Stimulated activated CD8-positive, alpha-beta memory T cell treated with anti-CD3 and anti-CD28 coated beads, Interleukin-7, amount 100 ng/mL, for 24 hours (primary cell): ENCODE measurements at places on chromosomes 13 and 19.

GRCh38 chr19:35115177-35115951 lies at the start of gene FXYD3:
Gene FXYD3, plus strand, starts transcription at chr19:35115823. Its CDS starts 3,554 bp downstream, at chr19:35119377.
- no peak for DNase-seq

GRCh38 chr13:58056426-58056825 lies 424.9 kb downstream of the PCDH17 start:
- no peak for DNase-seq

DNA sequence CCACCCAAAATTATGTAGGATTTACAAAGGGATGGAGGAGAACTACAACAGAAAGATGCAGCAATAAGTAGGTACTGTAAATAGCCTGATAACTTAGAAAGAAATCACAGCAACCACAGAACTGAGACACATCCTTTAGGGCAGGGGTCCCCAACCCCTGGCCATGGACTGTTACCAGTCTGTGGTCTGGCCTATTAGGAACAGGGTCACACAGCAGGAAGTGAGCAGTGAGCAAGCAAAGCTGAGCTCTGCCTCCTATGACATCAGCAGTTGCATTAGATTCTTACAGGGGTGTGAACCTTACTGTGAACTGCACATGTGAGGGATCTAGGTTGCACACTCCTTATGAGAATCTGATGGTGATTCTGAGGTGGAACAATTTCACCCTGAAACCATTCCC lies 997.6 kb downstream of the DIAPH3 start:
- DNase-seq: no peak

DNA sequence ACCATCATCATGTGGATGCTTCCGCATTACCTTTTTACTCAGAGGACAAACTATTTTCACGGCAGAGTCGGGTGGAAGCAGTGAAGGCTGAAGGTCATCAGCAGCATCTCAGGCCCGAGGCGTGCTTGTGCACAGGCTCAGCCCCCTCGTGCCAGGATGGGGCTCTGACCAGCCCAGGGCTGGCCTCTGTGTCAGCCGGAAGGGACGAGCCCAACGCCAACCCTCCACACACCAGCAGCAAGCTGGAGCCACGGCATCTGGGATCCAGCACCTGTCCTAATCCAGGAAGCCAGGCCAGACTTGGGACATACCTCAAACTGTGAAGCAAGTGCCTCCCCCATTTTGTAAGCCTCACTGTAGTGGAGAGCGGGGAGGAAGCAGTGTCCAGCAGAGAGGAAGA lies 11.1 kb downstream of the MICOS13 start:
- no peak for DNase-seq

DNA sequence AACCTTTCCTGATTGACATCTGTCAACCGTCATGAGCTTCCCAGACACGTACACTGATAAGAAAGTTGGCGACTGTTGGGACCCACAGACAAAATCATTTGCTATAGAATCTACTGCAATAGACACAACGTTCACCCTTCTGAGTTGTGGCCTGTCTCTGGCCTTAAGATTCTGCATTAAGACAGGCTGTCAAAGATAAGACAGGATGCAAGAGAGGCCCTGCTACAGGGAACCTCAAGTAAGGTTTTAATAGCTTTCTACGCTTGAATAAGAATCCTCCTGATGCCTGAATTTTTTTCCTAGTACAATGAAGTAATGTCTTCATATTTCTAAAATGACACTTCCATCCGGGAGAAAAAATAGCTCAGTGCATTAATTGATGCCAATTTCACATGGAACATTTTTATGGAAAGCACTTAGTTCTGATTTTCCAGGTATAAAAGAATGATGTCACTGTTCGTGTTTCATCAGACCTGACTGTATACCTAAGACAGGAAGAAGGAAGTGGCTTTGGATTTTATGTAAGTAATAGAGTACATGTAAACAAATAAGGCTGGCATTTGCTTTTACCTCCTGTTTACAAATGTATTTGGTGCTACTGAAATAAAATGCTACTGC lies 275.2 kb upstream of the GPC6 start:
- DNase-seq: no peak

DNA sequence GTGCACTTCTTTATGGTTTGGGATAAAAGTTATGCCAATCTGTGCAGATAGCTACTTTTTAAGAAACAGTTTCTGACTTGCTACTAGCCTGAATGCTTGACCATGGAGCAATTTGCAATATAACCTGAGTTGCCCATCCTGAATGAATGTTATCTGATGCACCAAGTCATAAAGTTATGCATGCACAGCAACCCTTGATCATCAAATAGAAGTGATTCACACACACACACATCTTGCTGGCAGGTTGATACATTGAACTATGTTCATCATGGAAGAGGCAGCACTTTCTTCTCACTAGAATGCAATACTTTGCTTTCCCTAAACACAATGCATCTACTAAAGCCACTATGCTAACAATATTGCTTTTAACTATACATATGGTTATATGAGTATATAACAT lies 311.5 kb downstream of the RFC3 start:
- DNase-seq: no peak

DNA sequence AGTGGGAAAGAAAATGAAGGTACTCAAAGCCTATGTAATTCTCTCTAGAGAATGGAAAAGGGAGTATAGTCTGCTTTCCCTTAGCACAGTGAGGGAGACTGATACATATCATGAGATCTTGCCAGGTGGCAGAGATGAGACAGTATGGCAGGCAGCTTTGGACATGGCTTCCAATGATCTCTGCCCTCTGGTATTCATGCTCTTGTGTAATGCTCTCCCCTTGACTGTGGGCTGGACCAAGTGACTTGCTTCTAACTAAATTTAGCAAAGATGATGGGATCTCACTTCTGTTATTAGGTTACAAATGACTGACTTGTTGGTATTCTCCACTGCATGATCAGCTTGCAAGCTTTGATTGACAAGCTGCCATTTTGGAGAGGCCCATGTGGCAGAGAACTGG lies 10.2 kb downstream of the ZNF132 start:
- no peak for DNase-seq

DNA sequence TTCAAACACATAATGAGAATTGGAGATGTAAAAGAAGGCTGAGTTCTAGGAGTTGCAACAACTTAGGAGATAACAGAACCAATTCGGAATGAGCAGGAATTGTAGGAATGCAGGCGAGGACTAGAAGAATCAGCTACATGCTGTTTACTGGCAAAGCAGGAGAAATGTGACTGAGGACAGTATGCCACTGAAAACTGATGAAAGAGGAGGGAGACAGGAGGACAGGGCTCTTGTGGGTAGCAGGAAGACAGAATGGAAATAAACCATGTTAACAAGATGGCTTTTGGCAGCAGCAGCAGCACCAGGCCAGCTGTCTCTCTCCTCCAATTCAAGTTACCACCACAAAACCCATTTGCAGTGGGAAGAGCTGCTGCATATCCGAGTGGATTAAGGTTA lies 91.0 kb upstream of the SLC15A1 start:
- no peak for DNase-seq

DNA sequence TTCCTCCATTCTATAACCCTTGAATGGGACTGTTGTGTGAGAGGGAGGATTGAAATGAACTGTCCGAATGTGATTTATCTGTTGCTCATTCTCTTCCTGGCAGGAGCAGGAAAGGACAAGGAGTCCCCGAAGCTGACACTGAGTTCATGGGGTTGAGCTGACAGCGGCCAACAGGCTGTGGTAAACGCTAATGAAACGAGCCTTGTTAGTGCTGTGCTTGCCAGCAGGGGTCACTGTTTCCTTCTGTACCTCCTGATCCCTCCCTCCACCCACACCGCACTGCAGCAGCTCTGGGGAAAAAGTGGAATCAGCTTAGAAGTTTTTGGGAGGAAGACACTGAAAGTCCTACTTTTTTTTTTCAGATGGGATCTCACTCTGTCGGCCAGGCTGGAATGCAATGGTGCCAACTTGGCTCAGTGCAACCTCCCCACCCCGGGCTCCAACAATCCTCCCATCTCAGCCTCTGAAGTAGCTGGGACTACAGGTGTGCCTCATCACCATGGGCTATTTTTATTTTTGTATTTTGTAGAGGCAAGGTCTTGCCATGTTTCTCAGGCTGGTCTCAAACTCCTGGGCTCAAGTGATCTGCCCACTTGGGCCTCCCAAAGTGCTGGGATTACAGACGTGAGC lies 6.7 kb upstream of the ZNF761 start:
- peak; percentile 26 for DNase-seq

- DNase-seq: no peak
Measured at GRCh38 chr13:30755678-30756077, 20.3 kb downstream of the ALOX5AP start.

DNA sequence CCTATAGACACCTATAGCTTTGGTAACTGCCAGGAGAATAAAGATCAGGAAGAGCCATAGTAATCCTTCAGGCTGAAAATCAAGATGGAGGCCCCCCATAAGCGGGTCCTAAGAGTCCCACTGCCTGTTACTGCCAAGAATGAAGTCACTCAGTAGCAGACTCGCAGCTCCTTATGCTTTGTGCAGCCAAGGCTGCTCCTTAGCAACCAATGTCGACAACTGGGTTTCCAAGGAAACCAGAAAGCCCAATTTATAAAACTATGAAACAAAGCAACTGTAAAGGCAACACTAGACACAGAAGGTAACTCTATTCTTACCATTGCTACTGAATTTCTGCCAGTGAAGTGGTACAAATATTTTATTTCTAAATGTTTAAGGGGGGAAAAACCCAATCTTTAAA lies 56.5 kb downstream of the DCLK1 start:
- no peak for DNase-seq

- no peak for DNase-seq
Measured at GRCh38 chr13:77868717-77869116, 49.9 kb downstream of the EDNRB start.

GRCh38 chr13:83829810-83830209 lies 52.5 kb downstream of the SLITRK1 start:
- DNase-seq: no peak

DNA sequence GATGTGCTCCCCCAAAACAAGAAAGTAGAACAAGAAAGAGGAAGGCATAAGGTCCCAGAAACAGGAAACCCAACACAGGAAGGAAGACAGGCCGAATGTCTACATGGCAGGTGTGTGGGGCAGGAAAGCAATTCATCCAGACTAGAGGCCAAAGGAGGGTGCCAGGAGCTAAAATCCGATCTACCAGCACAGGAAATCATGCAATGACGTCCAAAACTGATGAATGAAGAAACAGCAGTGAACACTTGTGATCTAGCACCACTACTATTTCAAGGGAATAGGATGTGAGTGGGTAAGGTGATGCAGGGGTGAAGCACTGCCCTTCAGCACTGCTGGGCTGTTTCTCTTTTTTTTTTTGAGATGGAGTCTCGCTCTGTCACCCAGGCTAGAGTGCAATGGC lies 59.1 kb downstream of the DOCK9 start:
- no peak for DNase-seq

DNA sequence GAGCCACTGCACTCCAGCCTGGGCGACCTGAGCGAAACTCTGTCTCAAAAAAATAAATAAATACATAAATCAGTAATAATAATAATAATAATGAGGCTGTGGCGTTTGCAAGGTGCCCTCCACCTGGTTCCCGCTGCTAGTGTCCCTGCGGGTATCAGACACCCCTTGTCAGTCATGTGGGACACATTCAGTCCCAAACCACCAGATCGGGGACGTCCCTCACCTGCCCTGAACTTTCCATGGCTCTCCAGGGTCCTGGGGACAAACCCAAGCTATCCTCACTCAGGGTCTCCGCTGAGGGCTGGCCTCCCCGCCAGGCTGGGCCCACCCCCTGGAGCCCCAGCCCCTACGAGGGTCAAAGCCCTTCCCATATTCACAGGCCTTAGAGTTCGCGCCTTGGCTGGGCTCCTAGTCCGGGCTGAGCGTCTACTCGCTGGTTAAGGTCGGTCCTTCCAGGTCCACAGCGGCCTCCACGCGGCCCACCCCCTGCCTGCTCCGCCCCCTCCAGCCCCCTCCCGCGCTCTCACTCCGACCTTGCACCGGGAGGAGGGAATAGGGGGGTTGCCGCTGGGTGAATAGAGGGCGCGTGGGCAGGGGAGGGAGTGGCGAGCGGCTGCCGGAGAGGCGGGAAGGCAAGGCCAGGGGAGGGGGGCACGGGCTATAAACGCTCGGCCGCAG lies 349 bp upstream of the KISS1R start:
- no peak for DNase-seq

DNA sequence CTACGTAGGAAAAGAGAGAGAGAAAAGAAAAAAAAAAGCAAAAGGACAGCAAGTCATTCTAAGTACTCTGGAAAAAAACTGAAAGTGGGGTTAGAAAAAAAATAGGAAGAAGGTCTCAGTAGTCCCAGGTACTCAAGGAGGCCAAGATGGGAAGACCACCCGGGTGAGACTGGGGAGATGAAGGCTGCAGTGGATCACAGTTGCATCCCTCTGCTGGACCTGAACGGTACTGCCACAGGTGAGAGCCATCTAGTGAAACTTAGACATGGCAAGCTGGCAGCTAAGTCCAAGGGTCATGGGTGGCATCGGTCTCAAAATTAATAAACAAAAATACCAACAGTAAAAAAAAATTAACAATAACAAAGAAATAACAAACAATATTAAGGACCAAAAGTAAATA lies 41.0 kb upstream of the ZNF91 start:
- DNase-seq: no peak

- no peak for DNase-seq
Measured at GRCh38 chr19:15297416-15298224, 34.7 kb downstream of the BRD4 start.

- no peak for DNase-seq
Measured at GRCh38 chr13:27481766-27482165, 31.4 kb upstream of the MTIF3 start.

DNA sequence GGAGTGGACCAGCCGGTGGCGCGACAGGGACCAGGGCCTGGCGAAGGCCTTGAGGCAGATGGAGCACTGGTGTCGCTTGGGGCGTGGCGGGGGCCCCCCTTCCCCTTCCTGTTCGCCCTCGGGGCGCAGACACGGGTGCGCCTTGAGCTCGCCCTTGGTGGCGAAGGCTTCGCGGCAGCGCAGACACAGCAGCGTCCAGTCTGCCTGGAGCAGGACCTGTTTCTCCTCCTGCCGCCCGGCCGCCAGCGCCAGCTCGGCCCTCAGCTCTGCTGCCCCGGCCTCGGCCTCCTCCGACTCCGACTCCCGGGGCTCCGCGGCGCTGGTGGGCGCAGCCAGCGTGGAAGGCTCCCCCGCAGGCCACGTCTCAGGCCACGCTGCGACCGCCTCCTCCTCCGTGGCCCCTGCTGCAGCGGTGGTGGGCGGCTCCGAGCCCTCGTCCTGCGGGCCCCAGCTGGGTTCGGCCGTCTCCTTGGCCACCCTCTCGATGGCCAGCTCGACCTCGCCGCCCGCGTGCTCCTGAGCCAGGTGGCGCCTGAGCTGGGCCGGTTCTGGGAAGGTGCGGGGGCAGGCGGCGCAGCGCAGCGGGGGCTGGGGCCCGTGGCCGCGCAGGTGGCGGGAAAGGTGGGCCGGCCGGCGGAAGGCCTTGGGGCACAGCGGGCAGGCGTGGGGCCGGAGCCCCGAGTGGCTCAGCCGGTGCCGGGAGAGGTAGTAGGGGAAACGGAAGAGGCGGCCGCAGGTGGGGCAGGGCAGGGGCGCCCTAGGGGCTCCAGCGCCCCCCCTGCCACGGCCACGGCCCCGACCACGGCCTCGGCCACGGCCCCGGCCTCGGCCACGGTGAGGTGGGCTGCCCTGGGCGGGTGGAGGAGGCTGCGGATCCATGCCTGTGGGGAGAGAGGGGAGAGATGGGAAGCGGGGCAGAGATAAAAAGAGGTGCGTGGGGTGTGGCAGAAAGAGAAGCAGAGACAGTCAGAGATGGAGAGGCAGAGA lies 1.6 kb downstream of the ZNF579 start:
- DNase-seq: no peak

- no peak for DNase-seq
Measured at GRCh38 chr13:22000191-22000590, 329.3 kb downstream of the FGF9 start.

- DNase-seq: no peak
Measured at GRCh38 chr19:311813-312261, 20.6 kb upstream of the PLPP2 start.
